MCF 10A (cell line): ENCODE measurements at places on chromosomes 1 and 21. TPM values are rescaled to one million over a fixed set of nuclear protein-coding genes. Genes with fewer than 3 reads are reported as not detected.

- peaks cover 7% of the 10 kb centered on the region for H3K36me3 ChIP-seq
- no peak for DNase-seq
- peak overlapping the region; percentile 19 for H3K27ac ChIP-seq
- peak overlapping the region; percentile 66 for H3K4me3 ChIP-seq
Measured at GRCh38 chr21:44931501-44932407, 8.1 kb upstream of the SLX9 start.

The NBPF6 gene
- not detected in 2 replicates for total RNA-seq

GRCh38 chr1:169494343-169494742 is 8.6 kb upstream of the SLC19A2 start:
- H3K4me3 ChIP-seq: no peak overlapping the region
- no peak for DNase-seq
- H3K36me3 ChIP-seq: no peaks in the 10 kb centered on the region
- H3K4me1 ChIP-seq: peaks cover 22% of the 10 kb centered on the region

DNA sequence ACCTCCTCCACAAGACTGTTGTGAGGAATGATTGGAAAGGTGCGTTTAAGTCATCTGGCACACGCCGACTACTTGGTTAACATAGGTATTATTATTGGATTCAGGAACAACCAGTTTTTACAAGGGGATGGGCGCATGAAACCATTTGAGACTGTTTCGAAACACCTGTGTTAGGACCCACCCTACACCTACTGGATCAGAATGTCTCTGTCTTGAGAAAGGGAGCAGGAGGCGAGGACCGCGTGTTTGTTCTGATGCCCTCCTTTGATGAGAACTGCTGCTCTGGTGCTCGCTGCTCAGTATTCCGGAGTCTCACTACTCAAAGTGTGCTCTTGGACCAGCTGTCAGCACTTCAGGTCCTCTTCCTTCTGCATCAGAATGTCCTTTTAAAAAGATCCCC is 7.3 kb downstream of the H6PD start:
- H3K27ac ChIP-seq: peak overlapping the region; percentile 79
- no peak overlapping the region for H3K4me3 ChIP-seq
- H3K36me3 ChIP-seq: peaks cover 14% of the 10 kb centered on the region

- H3K4me1 ChIP-seq: peaks cover 18% of the 10 kb centered on the region
- H3K27me3 ChIP-seq: no peaks in the 10 kb centered on the region
- DNase-seq: no peak
Measured at GRCh38 chr1:31515056-31515775, 61.1 kb upstream of the TINAGL1 start.

DNA sequence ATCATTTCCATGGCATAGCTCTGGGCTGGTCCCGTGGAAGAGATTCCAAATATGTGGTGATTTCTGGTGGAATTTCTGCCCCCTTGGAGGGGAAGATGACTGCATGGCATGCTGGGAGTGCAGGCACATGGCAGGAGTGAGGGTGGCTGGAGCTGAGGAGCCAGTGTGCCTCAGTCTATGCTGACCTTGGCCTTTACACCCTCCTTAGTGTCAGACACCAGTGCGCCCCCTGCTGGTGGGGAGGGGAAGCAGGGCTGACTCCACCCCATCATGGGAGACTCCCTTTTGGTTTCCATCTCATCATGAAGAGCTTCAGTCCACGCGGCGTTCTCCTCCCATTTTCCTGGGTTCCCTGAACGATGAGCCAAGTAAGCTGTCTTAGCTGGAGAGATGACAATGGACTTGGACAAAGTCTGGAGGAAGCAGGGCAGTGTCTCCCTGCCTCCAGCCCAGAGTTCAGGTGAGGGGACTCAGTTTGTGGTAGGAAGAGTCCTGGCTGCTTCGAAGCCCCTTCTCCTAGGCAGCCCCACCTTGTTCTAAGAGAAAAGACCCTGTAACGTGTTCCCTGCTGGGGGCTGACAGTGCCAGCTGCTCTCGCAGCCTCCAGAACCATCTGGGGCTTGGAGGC is 10.3 kb downstream of the ALX3 start:
- H3K36me3 ChIP-seq: peaks cover 42% of the 10 kb centered on the region
- DNase-seq: peak; percentile 59
- no peaks in the 10 kb centered on the region for H3K27me3 ChIP-seq
- H3K27ac ChIP-seq: no peak overlapping the region

The HRNR gene
- not detected in 2 replicates for total RNA-seq

GRCh38 chr21:31554511-31555022 is 104.9 kb upstream of the SOD1 start:
- peak; percentile 17 for DNase-seq
- no peak overlapping the region for H3K4me3 ChIP-seq
- H3K36me3 ChIP-seq: no peaks in the 10 kb centered on the region
- peaks cover 5% of the 10 kb centered on the region for H3K4me1 ChIP-seq
- H3K27ac ChIP-seq: no peak overlapping the region
- H3K27me3 ChIP-seq: no peaks in the 10 kb centered on the region

- no peak for DNase-seq
- no peaks in the 10 kb centered on the region for H3K36me3 ChIP-seq
- H3K27ac ChIP-seq: no peak overlapping the region
Measured at GRCh38 chr1:39145331-39145965, 59.0 kb upstream of the MACF1 start.

The GPX7 gene
- not detected in 2 replicates for total RNA-seq

DNA sequence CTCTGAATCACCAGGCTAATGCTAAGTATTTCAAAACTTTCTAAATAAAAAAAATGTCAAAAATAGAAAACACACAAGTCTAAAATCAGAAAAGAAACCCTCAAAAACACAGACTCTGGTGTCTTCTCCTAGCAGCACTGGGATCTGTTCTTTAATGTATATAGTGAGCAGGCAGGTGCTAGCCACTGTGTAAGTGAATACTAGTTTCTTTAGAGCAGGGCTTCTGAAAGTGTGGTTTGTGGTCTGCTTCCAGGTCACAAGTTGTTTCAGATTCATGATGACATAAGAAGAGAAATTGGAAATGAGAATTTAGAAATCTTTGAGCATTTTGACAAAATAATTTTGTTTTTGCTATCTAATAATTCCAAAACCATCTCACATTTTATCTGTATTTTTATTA is 763.1 kb downstream of the USP25 start:
- H3K27ac ChIP-seq: no peak overlapping the region
- no peak overlapping the region for H3K4me3 ChIP-seq
- DNase-seq: no peak
- no peaks in the 10 kb centered on the region for H3K4me1 ChIP-seq

- no peaks in the 10 kb centered on the region for H3K27me3 ChIP-seq
- H3K4me3 ChIP-seq: no peak overlapping the region
- H3K27ac ChIP-seq: no peak overlapping the region
- DNase-seq: peak; percentile 78
Measured at GRCh38 chr1:16082283-16083038, 9.0 kb upstream of the FAM131C start.

The MAP1LC3C gene
- total RNA-seq: not detected in 2 replicates

The SDC3 gene
- total RNA-seq: 21.7 and 25.5 TPM in 2 replicates

DNA sequence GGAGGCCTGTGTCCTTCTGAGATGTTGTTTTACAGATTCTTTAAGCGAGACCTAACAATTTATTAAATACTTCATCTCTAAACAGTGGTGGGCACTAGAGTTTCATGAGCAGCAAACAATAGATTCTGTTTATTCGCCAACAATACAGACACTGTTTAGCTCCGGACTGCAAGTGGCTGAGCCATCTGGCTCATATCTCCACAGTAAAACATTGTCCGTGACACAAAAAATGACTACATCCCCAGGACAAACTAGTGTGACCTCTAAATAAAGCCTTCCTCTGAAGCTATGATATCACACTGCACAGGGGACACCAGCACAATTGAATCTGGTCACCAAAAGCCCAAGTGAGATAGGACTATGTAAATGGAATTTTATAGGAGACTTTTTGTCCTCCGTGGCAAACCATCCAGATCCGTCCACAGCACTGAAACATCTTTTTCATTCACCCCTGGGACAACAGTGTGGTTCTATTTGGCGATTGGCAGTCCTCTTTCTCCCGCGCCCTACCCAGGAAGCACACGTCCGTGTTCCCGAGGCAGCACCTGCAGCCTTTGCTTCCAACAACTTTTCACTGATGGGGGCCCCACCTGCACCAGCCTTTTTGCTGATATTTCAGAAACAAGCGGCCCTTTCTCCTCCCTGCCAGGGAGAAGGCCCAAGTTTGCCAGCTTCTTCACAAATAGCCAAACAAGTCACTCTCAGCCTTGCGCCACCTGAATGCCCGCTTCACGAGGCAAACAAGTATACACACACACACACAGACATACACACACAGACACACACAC is 47.4 kb downstream of the OLIG1 start:
- no peak overlapping the region for H3K27ac ChIP-seq
- no peaks in the 10 kb centered on the region for H3K4me1 ChIP-seq
- no peaks in the 10 kb centered on the region for H3K36me3 ChIP-seq
- H3K27me3 ChIP-seq: peaks cover 92% of the 10 kb centered on the region
- DNase-seq: no peak
- H3K4me3 ChIP-seq: no peak overlapping the region

DNA sequence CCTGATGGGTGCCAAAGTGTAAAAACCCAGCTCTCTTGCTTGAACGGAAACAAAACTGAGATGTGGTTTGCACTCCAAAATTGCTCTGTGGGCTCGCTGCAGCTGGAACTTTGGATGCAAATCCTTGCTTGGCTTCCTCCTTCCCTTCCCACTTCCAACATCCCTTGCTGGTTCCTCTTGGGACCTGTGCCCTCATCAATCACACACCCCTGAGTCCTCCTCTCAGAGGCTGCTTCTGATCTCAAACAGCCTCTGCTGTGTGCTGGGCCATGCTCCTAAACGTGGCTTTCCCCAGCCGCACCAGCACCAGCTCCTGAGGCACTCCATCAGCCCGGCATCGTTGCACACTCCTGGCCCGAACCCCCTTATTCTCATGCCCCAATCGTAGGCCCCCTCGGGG is 124.3 kb upstream of the RAB4A start:
- H3K4me1 ChIP-seq: peaks cover 6% of the 10 kb centered on the region
- no peak overlapping the region for H3K27ac ChIP-seq
- H3K27me3 ChIP-seq: no peaks in the 10 kb centered on the region
- no peak overlapping the region for H3K4me3 ChIP-seq
- H3K36me3 ChIP-seq: no peaks in the 10 kb centered on the region
- no peak for DNase-seq

- no peak overlapping the region for H3K27ac ChIP-seq
- no peak for DNase-seq
- H3K4me1 ChIP-seq: peaks cover 17% of the 10 kb centered on the region
- no peaks in the 10 kb centered on the region for H3K27me3 ChIP-seq
Measured at GRCh38 chr1:101284622-101285218, 47.9 kb downstream of the S1PR1 start.
